ENCODE measurements at places on chromosomes 16 and 17.

DNA sequence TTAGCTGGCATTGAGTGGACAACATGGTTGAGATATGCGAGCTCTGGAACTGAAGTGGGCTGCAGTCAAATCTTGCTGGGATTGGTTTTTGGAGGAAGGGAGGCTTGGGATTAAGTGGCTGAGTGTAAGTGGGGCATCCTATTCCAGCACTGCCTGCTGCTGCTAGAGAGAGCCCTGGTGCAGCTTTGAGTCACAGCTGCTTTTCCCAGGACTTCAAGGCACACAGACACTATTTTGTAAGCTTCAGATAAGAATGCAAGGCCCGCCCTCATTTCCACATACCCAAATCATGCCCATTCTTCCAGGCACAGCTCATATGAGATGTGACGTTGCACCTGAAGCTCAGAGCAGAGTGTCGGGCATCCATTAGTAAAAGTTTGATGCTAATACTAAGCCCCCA is 10.2 kb upstream of the MAF start:
- DNase-seq = no peak

DNA sequence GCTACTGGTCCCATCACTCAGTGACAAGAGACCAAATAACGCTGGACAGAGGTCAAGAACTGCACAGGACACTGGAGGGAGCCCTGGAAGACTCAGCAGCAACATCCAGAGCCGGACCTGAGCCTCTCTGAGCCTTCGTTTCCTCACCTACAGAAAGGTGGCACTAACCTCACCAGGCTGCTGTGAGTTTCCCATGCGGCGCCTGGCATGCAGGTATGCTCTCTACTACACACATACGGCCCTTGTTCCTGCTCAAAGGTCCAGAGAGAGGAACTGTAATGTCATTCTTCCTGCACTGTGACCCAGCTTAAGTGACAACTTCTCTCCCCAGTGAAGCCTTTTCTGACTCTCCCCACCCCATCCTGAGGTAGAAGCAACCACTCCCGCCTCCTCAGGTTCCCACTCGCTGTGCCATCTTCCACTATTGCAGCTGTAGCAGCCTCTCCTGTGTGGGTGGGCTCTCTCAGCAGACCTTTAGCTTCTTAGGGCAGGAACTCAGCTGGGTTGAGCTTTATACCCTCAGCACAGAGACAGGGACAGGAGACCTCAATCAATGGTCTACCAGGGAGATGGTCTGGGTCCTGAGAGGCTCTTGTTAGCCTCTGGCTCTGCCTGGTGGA is 43.9 kb upstream of the SREBF1 start:
- DNase-seq = no peak

GRCh38 chr17:65662196-65662595 is 100.7 kb upstream of the AXIN2 start:
- DNase-seq = no peak

DNA sequence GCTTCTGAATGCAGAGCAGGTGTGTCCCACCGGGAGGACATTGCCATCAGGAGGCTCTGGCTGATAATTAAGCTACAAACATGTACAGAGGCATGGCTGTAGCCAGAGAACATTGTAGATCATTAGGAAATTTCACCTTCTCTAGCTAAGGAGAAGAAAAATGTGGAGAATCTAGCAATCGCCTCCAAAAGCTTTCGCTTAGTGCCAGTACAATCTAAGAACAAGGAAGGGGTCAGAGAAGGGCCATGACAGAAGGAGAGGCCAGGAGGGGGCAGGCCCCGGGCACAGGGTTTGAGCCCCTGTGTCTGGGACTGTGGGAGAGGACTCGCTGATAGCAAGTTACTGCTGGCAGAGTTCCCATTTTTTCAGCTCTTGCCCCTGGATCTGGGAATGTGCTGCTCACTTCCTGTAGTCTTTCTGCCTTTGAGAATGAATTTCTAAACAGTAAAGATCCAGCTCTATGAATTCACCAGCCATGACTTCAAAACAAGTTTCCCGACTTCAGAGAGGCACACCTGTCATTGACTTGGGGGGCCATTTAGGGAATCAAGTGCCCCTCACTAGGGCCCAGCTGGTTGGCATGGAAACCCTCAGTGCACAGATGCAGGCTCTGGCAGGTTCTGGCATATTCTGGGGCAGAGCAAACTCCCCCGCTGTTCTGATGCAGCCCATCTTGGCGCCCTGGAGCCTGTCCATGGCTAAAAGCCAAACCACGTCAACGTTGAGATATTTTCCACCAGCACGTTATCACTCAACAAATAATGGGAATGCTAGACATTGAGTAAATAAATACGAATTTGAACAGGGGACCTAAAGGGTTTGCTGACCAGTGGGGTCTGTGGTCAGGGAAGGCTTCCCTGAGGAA is 59.5 kb upstream of the CACNG4 start:
- DNase-seq = peak; percentile 71

GRCh38 chr17:13626703-13627102 is 25.0 kb upstream of the HS3ST3A1 start:
- peak; percentile 65 for DNase-seq

DNA sequence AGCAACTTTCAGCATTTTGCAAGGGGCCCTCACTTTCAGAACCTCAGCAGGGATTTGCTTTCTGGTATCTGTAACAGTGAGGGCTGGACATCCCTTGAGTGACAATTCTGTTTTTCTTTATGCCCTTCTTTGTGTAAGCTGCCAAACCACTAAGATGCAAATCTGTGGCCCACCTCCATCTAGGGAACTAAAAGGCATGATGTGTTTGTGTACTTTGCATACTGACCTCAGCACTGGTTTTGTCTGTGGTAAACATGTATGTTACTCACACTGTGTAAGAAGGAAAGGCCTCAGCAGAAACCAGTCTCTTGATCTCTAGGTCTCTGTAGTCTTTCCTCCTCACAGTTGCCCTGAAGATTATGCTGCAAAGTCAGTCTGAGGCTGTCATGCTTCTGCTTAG is 396.6 kb upstream of the DYNLRB2 start:
- no peak for DNase-seq

GRCh38 chr16:2785101-2785991 is 2.0 kb downstream of the PRSS33 start:
- no peak for DNase-seq

DNA sequence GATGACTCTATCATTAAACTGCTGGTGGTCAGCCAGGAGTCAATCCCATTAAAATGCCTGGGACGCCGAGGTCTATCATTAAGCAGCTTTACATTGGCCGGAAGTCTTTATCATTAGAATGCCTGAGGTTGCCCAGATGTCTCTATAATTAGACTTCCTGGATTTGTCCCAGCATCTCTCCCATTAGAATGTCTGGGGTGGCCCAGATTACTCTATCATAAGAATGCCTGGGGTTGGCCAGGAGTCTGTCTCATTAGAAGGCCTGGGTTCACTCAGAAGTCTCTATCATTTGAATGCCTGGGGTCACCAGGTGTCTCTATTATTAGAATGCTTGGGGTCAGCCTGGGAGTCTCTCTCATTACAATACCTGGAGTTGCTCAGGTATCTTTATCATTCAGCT is 2227.2 kb downstream of the TP53TG3F start:
- DNase-seq = no peak

DNA sequence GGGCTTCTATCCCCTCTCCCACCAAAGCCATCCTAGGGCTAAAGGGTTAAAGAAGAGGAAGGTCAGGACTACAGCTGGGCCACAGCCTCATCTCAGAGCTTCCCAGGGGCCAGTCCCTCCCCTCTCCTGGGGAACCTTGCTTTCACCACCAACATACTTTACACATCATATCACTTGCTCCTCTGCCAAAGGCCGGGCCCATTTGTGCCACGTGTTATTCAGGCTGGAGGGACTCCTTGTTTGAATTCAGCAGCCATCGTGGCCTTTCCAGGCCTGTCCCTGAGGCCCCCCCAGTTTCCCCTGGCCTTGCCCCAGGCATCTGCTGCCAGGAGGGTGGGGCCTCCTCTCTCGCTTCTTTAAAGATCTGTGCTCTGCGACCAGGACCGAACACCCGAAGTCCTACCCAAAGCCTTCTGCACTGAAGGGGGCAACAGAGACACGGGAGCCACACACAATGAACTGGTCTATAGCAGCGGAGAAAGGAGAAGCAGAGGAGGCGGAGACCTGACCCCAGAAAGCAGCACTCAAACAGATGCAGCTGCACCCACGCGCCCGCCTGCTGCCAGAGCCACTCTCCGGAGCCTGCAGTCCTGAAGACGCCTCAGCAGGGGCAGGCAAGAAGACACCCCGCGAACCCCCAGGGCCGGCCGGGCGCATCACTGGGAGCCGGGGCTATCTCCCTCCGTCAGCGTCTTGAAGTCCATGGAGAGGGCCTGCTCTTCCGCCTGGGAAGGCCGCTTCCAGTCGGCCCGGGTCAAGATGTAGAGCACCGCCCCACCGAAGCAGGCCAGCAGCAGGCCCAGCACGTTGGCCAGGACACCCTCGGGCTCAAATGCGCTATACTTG is 12.1 kb downstream of the CYB561 start:
- DNase-seq = peak; percentile 78

DNA sequence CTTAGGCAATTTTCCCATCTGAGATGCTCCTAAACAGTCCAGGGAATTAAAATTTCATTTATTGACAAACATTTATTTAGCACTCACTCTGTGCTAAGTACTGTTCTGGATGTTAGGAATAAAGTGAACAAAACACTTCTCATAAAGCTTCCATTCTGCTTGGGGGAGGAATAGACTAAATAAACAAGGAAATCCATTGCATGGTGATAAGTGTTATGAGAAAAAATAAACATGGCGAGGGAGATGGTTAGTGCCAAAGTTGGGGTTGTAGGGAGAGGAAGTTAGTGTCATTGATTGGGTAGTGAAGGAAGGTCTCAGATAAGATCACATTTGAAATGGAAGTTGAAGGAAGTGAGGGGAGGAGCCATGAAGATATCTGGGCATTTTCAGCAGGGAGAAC is 72.2 kb upstream of the CES5A start:
- DNase-seq = no peak

DNA sequence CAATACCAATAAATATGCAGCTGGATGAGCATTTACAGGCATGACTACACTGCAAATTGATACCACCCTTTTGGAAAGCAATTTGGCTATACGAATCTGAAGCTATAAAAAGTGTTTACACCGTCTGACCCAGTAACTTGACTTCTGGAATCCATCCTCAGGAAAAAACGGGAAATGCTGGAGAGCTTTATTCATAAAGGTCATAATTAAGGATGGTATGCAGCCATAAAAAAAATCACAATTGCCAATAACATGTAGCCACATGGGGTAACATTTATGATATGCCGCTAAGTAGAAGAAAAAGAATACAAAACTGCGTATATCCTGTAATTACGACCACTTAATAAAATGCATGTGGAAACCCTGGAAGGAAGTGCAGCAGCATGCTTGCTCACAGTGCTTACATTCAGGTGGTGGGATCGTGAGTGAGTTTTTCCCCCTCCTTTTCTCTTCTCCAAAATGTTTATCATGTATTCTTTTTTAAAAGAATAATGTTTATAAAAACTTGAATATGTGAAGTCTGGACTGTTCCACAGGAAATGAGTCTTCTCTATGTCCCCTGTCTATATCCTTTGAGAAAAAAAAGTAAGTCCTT is 34.2 kb downstream of the COPRS start:
- no peak for DNase-seq

- DNase-seq = no peak
Measured at GRCh38 chr16:83579027-83579426, 228.8 kb upstream of the HSBP1 start.

DNA sequence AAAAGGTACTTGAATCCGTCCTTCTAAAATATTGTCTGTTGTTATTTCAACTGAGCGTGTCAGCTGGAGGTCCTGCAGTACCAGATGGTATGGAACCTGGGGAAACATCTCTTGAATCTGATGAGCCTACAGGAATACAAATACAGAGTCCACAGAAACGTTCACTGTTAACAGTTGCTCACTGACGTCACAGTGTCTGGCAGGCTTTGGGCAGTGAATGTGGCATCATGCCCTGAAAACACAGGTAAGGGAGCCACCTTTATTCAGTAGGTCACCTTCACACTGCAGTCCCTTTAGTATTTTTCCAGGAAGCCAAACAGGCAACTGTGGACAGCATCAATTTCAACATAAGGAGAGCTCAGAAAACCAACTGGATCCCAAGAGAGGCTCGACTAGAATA is 56.1 kb downstream of the AMFR start:
- DNase-seq = no peak

- DNase-seq = peak; percentile 85
Measured at GRCh38 chr17:45319239-45319703, 2.5 kb upstream of the MAP3K14 start.

DNA sequence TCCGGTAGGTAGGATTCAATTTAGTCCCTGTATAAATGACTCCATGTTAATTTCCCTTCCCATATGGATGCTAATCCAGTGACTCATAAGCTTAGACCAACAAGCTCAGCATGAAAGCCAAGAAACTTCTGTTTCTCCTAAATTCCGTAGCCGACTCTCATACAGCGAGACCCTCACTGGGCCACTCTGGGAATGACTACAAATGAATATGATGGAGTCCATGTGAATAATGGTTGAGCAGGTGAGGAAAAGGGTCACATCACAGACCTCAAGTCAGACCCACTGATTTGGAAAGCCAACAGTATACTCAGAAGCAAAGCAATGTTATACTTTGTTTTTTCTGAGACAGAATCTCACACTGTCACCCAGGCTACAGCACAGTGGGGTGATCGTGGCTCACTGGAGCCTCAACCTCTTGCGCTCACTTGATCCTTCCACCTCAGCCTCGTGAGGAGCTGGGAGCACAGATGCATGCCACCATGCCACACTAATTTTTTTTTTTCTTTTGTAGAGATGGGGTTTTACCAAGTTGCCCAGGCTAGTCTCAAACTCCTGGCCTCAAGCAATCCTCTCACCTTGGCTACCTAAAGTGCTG is 14.6 kb downstream of the RSL1D1 start:
- peak; percentile 39 for DNase-seq

DNA sequence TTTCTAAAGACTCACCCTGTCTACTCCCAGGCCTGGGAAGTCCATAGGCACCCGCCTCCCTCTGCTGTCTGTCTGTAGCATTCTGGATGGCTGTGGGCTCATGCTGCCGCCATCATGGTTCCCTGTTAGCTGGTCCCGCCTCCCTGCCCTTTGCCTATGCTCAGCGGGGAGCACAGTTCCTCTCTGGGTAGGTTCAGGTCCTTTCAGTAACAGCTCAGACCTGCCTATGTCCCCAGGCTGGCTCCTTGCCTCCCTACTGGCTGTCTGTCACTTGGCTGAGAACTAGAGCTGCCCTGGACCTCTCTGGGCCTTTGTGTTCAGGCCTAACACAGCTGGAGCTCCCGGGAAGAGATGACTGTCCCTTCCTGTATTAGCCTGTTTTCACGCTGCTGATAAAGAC is 317.9 kb downstream of the SNX29 start:
- no peak for DNase-seq

DNA sequence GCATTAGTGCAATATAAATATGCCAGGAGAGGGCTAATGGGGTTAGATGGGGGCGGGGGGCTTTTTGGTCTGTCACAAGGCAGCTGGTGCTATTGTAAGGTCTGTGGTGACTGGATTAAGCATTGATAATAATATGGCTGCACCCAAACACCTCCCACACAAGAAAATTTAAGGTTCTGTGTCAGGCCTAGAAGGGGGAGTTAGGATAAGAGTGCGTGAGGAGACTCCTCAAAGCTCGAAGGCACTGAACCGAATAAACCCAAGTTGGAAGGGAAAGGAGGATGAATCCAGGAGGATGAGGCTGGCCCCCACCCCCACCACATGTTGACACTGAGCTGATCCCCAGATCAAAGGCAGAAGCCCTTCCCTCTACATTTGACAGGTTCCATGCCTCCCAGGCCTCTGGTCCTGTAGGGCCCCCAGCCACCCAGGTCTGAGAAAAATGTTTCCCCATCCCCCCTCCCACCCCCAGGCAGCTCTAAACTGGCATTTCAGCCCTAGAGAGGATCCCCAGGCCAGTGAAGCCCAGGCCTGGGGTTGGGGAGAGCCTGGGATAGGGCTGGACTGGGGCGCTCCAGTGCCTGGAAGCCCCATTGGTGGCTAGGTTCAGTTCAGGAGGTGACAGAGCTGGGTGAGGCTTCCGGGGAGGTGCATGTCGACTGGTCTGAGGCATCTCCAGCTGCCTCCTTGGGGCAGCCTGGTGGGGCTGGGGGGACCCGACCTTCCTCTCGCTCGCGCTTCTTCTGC is 1.7 kb downstream of the HOXB1 start:
- DNase-seq = no peak

All from RCC 7860 (cell line).